ENCODE measurements at places on chromosomes 5 and 9.

DNA sequence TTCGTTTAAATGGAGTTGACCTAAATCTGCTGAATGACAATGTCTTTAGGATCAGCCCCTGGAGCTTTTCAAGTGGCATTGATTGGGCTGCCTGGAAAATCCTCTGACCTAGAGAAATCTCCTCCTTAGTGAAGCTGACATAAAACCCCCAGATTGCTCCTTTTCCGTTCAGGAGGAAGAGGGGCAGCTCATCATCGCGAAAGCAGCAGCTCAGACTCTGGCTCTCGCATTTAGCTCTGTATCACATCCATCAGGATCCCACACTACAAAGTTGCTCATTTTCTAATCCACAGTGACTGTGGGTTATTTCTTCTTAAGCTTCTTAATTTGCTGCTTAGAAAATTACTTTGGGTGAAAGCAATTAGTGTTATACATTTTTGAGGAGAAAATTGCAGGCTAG lies 373.7 kb downstream of the ENC1 start:
- no peak for DNase-seq

- no peak for DNase-seq
Observed at GRCh38 chr5:176728831-176729251, 81.5 kb upstream of the UNC5A start.

GRCh38 chr9:107455425-107456135 lies 34.0 kb downstream of the KLF4 start:
- no peak for DNase-seq

DNA sequence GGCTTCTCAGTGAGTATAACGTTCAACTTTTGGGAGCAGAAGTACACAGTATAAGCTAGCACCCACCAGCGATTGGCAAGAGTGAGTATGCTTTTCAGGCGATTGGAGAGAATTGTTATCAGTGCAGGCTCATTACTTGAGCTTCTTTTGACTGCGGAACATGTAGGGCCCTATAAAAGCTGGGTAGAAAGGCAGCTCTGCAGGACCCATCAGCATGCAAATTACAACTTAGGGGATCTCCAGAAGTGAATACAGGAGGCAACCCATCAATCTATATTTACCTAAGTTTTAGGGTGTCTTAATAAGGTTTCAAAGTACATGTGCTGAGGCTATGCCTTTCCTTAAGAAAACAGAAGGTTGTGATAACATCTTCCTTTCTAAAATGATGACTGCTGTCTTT lies 225.0 kb downstream of the MLLT3 start:
- DNase-seq, result no peak

DNA sequence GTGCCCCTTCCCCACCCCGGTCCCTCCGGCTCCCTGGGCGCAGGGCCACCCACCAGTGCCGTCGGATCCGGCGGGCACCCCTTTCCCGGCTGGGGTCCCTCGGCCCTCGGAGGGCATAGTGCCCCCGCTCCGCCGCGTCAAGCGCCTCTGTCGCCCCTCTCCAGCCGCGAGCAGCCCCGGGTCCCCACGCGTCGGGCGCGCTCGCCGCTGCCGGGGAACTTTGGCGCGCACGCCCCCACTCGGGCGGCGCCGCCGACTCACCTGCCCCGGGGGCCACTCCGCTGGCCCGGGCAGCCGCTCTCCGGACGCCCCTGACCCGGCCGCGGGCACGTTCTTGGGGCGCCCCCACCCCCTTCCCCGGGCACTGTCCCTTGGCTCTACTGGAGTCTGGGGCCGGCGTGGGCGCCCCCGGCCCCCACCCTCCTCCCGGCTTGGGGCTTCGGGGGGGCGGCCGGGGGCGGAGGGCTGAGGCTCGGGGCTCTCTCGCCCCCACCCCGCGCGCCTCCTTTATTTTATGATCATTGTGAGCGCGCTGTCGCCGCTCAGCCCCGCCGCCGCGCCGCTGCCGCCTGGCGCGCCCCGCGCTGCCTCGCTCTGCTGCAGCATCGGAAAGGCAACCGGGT lies 1.1 kb upstream of the FAM78A start:
- DNase-seq, result no peak
